ENCODE measurements at places on chromosomes 11 and 22.

- no peak for DNase-seq
Observed at GRCh38 chr11:45647786-45648185, 17.6 kb downstream of the CHST1 start.

DNA sequence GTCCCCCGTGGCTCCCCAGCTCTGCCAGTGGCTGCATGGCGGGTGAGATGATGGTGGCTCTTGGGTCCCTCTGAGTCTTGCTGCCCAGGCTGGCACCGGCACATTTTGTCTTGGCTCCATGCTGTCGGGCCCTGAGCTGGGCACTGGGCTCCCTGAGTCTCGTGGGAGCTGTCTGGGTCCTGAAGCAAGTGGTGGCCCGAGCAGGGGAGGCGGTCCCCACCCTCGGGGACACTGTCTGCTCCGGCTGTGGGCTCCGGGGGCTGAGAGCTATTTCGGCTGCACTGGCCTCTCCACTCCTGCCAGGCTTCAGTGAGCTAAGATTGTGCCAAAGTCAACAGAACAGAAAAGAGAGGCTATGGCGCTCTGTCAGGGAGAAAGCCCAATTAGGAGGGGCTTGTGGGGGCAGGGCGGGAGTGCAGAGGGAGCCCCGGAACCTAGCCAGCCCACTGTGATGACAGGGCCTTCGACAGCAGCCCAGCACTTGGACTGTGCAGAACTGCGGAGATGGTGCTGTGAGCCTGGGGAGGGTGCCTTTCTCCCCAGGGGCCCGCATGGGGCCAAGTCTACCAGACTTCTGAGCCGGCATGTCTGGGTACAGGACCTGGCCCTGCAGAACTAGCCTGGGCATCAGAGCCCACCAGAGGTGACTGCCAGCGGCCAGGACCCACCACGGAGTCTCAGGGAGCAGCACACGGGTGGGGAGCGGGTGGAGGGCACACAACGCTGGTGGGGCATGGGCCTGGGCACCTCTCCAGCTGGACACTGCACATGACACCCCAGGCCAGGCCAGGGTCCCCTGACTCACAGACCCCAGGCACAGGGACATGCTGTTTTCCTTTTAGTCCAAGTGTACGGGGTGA is 38.0 kb downstream of the RTN4R start:
- DNase-seq = no peak

DNA sequence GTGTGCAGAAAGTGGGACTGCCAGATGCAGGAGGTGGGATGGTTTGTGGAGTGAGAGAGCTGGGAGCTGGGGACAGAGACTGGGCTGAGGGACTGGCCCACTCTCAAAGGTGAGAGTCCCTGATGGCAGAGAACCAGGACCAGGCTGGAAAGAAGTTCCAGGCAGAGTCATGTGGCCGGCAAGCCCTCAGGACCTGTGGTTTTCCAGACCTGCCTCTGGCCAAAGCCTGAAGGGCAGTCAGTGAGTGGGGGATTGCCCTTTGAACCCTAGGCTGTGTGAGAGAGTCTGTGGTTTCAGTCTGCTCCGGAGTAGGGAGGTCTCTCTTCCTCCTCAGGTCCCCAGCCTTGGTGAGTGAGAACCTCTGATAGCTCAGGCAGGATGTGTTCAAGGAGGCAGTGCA is 17.0 kb downstream of the KCNC1 start:
- no peak for DNase-seq

DNA sequence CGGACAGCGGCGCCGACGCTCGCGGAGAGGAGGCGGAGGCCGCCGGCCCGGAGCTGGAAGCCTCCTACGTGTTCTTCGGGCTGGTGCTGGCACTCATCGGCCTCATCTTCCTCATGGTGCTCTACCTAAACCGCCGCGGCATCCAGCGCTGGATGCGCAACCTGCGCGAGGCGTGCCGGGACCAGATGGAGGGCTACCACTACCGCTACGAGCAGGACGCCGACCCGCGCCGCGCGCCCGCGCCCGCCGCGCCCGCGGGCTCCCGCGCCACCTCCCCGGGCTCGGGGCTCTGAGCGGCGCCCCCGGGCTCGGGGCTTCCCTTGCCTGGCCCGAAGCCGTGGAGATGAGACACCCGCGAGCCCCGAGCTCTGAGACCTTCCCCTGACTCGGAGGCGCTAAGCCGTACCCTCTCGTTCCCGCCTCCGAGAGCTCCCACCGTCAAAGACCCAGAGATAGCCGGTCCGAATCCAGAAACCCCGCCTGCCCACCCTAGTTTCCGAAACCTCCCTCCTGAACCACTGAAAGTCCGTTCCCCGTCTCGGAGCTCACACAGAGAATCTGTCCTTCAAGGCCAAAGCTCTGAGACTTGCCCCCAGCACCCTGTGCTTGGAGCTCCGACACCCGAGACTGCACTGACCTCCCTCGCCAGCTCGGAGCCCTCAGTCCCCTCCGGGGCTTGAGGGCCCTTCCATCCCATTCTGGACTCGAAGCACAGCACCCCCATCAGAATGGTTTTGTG is 1.5 kb downstream of the TPBGL start:
- no peak for DNase-seq

GRCh38 chr11:130388607-130389205 is 39.7 kb downstream of the ADAMTS8 start:
- DNase-seq = no peak

GRCh38 chr22:24144778-24145085 is 36.6 kb upstream of the SUSD2 start:
- no peak for DNase-seq

- DNase-seq = no peak
Observed at GRCh38 chr22:24576778-24577177, 16.1 kb downstream of the LRRC75B start.

DNA sequence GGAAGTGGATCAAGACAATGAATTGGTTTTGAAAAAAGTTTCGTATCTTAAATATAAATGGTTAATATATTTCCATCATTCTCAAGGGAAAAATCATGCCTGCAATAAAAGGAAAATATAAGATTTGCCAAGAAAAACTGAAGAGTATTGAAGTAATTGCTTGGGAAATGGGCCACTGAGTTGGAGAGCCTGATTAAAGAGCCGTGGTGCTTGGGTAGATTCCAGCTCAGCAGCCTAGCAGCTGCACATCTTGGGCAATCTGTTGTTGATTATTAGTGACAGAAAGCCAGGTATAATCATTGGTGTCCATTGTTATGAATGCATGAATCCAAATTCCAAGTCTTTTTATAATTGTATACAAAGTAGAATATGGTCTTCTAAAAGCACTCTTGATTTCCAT is 800.9 kb upstream of the CHORDC1 start:
- DNase-seq = no peak

DNA sequence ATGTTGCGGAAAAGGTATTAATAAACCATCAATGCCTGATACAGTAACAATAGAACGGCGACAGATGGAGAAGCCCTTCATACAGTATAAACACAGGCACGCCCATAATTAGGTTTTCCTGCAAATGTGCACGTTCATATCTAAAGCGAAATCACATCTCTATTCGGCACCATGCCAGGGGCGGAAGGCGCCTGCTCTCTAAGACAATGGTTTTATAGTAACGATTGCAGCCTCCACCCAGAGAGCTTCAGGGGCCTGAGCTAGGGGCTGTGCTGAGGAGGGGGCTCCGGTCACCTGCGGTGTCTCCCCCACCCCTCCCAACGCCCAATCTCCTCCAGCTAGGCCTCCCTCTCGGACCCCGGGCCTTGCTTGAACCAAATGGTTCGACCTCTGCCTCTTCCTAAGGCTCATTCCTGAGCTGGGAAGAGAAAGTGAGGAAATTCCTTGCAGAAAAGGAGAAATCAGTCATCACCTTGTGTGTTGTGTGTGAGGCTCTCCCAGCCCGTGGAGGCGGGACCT is 9.6 kb downstream of the KRTAP5-5 start:
- peak; percentile 26 for DNase-seq

DNA sequence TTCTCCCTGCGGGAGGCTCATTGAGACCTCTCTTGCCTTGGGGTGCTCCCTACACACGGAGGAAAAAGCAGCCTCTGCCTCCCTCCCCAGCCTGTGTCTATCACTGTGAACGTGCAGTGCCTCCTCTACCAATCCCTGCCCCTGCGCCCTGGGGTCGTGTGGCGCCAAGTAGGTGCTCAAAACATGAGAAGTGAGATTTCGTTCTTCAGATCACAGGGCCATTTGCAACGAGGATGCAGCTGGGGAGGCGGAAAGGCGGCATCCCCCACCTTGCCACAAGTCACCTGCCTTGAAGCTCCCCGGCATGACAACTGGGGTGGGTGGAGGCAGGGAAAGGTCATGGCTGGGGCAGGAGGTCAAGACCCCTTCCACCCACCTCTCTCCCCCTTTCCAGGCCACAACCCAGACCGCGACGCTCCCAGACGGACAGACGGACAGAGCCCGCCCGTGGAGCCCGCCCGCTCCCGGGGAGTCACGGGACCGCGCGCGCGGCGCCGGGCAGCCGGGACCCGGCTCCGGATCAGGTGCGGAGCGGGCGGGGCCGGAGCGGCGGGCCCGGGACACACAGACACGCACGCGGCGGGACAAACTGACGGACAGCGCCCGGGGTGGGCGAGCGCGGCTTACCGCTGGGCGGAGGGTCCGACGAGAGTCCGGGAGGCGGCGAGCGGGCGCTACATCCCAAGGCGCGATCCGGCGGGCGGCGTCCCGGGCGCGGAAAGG is 485 bp downstream of the KCNJ4 start:
- DNase-seq = peak; percentile 33

DNA sequence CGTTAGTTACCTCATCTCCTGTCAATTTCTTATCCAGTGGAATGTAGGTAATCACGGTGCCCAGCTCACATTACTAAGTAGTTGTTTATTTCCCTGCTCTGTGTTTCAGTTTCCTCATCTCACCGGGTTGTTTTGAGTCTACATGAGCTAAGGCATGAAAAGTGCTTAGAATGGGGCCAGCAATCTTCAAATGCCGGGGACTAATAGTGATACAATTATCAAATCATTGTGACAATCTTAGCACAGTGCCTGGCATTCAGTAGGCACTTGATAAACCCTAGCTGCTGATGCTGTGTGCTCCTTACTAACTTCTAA is 53.3 kb upstream of the CD5 start:
- no peak for DNase-seq

DNA sequence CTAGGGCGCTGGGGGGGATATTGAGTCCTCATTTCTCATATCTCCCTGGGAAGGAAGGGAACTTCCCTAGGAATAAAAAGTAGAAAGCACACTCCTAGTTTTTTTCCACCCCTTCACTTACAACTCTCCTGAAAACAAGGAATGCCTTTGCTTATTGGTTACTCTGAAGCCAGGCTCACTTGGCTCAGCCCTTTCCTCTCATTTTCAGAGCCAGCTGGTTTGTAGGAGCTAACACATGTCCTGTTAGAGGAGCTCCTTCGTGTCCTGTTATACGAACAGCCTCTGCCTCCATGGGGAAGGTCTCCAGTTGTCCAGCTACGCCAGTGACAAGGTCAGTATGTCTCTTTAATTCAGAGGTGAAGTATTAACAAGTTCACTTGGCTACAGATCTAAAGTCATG is 17.6 kb downstream of the ALKBH8 start:
- DNase-seq = no peak

- no peak for DNase-seq
Observed at GRCh38 chr11:67631411-67631810, 1.7 kb upstream of the NUDT8 start.

DNA sequence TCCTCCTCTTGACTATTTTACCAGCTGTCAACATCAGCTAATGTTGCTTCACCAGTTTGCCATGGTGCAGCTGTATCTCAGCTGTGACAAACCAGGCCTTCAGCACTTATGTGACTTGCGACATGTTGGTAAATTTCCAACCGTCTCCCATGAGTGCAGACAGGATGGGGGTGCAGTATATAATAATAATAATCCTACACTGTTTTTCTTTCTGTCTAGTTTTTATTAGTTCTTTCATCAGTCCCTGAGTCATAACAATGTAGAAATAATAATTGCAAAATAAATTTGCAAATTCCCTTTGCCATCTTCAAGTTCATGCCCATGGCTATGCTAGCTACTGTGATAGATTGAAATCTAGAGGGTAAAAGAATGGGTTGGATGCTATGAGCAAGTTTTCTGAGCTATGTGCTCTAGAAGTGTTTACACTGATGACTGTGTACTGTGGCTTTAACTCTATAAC is 4.9 kb downstream of the MMP13 start:
- DNase-seq = no peak

DNA sequence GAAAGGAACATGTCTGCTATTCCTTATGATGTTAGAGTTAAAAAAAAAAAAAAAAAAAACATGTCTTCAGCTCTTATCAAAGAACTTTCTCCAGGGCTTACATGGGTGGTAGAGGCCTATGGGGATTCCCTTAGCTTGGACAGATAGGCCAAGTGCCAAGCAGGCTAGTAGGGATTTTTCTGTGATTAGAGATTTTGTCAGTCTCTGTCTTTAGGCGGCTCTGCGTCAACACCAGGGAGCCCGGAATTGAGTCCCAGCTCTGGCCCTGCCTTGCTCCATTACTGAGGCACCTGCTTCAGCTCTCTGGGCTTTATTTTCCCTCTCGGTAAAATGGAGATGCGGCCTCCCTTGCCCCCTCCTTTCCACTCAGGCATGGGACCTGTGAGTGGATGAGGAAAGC is 13.1 kb downstream of the CRY2 start:
- no peak for DNase-seq

GRCh38 chr11:103085758-103086365 is 6.1 kb downstream of the DCUN1D5 start:
- DNase-seq = no peak

DNA sequence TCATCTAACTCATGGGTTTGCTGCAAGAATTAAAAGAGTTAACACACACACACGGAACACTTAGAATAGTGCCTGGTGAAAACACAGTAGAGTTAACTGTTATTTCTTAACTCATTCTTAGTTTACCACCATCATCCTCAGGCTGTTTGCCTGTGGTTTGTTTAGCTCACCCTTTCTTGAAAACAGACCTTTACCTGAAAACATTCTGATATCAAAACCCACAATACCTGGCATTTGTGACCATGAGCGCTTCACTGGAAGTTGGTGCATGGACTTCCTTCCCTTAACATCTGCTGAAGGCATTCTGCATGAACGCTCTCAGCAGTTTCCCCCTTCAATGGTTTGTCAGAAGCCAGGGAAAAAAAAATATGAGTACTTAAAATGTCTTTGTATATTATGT is 256.0 kb downstream of the ETS1 start:
- no peak for DNase-seq

DNA sequence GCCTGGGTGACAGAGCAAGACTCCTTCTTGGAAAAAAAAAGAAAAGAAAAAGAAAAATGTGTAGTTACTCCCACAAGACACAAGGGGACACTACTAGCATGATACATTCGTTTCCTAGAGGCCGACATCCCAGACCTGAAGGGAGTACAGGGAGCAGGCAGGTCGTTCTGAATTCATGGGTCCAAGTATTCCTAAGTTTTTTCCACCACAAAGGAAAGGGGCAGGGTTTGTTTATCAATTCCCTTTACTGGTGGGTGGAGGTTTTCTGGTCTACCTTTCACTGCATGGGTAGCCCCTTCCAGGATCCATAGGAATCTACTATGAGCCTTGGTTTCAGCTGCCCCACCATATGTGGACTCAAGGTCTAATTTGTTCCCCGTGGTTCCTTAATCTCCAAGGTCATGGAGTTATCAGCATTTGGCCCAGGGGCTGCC is 11.8 kb downstream of the TIGD3 start:
- peak; percentile 90 for DNase-seq

GRCh38 chr11:17443000-17443399 is 33.6 kb downstream of the ABCC8 start:
- DNase-seq = no peak

- peak; percentile 22 for DNase-seq
Observed at GRCh38 chr11:8826901-8827560, 84.0 kb upstream of the AKIP1 start.

All from hematopoietic multipotent progenitor cell treated with erythropoietin and hydrocortisone succinate and interleukin-3 and kit ligand, for 4 days (in vitro differentiated cells).